Stimulated activated CD8-positive, alpha-beta memory T cell treated with anti-CD3 and anti-CD28 coated beads, Interleukin-15, amount 100 ng/mL, for 48 hours (primary cell): ENCODE measurements at places on chromosomes 1 and 21.

DNA sequence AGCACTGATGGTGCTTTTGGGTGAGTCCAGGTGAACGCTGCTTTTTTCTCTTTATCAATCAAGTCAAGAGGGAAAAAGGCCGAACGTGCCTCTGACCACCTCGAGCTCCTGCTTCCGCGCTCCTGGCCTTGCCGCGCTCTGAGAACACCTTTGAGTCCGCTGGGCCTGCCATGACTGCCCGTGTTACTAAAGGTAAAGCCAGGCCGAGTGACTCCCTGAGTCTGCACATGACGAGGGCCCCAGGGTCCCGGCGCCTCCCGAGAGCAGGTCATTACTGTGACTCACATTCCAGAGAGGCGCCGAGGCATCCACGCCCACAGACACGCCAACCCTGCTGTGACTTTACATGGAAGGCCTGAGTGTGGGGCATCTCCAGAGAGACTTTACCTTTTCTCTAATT lies 11.1 kb downstream of the POFUT2 start:
- DNase-seq, result no peak

DNA sequence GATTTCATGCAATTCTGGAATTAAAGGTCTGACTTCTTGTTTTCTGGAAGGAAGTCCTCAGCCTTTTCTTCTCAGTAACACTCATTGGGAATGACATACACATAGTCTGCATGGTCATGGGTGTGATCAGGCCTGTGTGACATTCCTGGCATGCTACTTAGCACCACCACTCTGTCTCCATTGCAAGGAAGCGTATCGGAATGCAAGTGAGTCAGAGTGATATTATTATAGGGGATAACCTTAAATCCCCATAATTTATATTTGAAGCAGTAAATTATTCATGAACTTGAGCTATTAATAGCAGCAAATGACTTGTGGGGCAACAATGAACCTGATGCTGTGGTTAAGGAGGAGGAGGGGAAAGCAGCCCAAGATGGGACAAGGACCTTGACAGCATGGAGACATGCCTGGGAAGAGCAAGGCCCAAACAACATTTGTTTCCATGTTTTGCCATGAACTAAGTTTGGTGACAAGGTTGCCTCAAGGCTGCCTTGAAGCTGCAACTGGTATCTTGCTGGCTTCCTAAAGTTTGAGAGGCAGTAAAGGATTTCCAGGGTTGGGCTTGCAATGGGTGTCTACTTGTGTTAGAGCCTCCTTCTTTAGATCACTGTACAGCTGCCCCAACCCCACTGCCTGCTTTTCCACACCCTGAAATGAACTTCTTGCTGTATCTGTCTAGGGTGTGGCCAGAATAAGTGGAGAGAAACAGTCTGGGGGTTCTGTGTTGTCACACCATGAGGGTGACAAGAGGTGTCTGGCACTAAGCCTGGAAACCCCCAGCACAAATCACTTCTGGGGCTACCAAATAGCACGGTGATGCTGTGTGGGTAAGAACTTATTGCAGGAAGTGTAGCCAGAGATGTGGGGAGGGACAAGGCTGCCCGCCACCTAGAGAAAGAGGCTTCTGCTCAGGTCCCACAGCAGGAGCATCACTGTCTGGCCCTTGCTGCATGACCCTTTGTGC lies 4.6 kb downstream of the MAB21L3 start:
- no peak for DNase-seq

- DNase-seq, result no peak
These were observed 290.6 kb downstream of the DPYD start for GRCh38 chr1:97630281-97630680.

DNA sequence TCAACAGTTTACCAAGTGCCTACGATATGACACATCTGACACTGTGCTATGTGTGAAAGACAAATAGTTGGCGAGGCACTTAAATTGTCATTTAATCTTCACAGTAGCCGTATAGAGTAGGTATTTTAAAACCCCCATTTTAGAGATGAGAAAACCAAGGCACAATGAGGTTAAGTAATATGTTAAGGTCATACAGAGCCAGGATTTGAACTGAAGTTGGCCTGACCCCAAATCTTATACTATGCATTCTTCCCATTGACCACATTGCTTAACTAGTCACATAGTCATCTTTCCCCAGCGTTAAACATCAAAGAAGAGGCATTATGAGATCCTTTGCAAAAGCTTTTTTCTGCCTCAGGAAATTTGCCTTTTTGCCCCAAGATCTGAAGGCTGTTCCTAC lies 3.9 kb downstream of the INKA2 start:
- DNase-seq, result no peak

DNA sequence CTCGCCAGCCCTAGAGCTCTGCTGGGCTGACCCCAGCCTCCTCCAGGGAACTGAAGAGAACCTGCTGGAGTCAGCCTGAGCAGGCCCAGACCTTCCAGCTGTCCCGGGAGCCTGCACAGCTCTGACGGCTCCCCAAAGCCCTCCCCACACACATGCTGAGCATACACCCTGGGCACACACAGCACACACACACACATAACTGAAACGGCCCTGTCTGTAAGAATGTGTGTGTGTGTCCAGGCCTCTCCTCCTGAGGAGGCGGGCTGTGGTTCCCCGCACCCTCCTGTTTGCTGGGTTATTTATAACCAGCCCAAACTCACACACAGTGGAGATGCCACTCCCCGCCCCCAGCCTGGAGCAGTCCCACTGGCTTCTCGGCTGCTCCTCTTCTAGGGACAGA lies 20.2 kb downstream of the SDC3 start:
- DNase-seq, result no peak

DNA sequence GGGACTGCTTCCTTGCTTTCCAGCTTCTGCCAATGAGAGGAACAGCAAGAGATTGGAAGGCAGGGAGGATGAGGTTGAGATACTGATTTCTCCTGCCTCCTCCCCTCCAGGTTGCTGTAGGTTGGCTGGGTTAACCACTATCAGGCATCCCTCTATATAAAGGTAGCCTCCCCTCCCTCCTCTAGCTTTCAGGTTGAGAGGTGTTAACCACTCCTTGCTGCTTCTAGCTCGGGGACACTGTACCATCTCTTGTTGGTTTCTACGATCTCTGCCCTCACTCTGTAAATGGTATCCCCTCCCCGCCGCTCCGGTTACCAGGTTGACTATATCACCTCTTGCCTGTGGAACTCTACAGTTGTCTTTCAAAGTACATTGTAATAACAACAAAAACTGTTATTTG lies 16.7 kb downstream of the LPAR3 start:
- no peak for DNase-seq

- no peak for DNase-seq
These were observed 26.8 kb upstream of the CLSTN1 start for GRCh38 chr1:9850442-9851162.

DNA sequence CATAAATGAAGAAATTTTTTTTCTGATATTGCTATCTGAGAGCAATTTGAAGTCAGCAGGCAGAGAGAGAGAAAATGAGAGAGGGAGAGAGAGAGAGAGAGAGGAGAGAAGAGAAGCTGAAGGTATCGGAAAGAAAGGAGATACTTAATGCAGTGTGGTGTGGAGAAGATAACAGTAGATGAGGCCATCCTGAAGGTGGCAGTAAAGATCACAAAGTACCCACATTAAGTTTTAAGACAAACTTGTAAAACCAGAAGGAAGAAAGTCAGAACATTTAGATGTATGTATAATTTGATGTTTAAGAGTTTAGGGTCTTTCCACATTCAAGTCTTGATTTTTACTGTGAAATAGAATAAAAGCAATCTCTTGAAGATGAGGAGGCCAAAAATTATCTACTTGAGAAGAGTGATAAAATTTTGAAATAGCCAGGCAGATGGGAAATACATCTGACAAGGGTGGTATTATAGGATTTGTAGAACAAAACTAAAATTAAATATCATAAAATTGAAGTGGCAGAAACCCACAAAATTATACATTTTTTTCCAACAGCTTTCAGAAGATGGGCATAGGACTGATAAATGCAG lies 1753.4 kb downstream of the MRPL39 start:
- no peak for DNase-seq

- no peak for DNase-seq
These were observed 37.5 kb upstream of the WLS start for GRCh38 chr1:68269637-68270430.

DNA sequence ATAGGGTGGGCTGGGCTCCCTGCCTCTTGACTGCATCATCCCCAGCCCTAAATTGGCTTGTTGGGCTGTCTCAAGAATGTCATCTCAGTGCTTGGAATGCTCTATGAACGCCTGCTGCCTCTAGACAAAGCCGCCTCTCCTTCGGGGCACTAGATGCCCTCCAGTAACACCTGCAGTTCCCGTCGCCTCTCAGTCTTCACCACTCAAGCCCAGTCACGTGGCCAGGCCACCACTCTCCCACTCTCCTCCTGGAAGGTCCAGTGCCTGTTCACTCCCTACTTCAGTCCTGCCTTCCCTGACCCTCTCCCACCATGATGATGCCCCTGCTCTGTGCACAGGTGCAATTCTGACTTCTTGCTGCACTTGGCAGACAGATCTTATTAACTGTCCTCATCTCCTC lies 7.0 kb downstream of the TAS1R2 start:
- DNase-seq, result no peak

DNA sequence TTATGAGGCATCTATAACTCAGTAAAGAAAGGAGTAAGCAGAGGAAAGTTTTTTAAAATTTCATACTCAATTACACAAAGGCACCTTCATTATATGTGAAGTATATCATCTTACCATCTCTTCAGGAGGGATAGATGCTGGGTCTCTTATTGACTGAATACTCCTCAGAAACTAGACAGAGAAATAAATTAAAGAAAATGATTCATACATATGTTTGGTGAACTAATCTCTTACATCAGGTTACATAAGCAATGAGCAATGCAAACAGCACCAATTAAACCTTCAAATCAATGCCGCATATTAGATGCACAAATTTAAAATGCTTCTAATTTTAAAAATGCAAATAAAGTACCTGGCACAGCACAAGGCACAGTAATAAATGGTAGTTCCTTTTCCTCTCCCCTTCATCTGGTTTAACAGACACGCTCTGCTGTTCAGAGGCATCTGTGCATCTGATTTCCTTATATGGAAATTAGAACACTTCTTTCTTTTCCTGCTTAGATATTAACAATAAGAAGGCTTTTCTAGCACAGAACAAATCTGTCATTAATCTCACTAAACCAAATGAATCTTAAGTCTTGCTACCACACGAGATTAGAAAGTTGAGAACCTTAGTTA lies 20.0 kb downstream of the SCYL3 start:
- DNase-seq, result no peak

DNA sequence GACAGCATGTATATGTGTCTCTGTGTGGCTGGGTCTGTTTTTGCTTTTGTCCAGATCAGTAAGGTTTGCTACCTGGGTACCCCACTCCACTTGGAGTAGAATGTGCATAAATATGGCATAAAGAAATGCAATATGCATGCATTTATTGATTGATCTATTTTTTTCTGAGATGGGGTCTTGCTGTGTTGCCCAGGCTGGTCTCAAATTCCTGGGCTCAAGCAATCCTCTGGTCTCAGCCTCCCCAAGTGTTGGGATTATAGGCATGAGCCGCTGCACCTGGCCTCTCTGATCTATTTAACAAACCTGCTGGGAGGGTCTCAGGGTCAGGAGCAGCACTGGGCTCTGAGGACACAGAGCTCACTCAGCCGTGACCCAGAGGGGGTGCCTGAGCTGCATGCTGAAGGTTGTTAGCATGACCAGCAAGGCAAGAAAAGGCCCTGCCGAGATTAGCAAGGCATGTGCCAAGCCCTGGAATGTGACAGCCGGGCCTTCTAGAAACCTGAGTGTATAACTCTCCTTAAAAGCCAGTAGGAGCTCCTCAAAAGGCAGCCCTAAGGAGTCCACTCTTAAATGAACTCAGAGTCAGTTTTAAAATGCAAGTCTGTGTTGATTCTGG lies 22.5 kb downstream of the PCSK9 start:
- DNase-seq, result no peak

- no peak for DNase-seq
These were observed 1.7 kb upstream of the LAMB3 start for GRCh38 chr1:209653915-209654351.

DNA sequence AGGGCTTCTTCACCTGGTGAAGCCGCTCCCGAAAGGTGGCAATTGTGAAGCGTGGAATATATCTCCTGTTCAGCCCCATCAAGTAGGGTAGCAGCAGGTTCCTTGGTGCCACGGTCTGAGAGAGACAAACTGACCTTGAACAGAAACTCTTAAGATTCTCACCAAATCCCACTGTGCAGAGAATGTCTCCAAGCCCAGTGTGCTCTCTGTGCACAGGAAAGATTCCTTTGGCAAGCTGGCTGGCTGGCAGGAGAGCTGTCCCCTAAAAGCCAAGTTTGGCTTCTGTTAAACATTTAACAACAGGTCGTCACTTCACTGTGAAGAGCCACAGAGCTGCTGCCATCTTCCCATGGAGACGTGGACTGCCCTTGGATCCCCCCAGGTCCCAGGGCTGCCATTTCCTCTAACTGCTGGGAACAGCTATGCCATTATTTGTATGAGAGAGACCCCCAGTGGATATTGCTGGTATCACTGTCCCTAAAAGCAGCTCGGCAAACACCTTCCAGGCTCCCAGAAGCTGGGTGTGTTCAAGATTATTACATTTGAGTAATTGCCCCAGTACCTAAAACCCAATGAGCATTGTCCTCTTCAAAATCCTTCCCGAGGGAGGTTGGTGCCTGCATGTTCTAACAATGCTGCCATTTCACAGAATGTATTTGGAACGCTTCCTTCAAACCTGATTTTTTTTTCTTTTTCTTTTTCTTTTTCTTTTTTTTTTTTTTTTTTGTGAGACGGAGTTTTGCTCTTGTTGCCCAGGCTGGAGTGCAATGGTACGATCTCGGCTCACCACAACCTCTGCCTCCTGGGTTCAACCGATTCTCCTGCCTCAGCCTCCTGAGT lies 71.8 kb downstream of the CD58 start:
- DNase-seq, result no peak

DNA sequence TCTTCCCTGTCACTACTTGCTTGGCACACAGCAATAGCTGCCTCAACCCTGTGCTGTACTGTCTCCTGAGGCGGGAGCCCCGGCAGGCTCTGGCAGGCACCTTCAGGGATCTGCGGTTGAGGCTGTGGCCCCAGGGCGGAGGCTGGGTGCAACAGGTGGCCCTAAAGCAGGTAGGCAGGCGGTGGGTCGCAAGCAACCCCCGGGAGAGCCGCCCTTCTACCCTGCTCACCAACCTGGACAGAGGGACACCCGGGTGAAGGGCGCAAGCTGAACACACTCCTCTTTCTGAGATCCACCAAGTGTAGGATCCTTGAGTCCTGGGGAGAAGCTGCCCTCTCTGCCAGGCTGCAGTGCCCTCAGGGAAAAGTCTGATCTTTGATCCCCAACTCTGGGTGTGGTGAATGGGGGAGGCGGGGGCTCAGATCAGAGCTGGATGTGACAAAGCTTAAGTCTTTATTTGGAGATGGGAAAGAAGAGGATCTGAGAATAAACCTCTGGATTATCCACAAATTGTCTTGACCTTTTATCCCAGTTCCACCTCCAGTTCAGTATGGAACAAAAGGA lies 1.2 kb downstream of the RXFP4 start:
- DNase-seq, result no peak

GRCh38 chr1:67489643-67490042 lies 59.4 kb upstream of the SERBP1 start:
- no peak for DNase-seq

- DNase-seq, result no peak
These were observed 163.6 kb downstream of the CAMTA1 start for GRCh38 chr1:6948861-6949260.

GRCh38 chr1:89451011-89451410 lies 73.6 kb upstream of the LRRC8B start:
- DNase-seq, result no peak

GRCh38 chr1:4176841-4177240 lies 276.8 kb upstream of the C1orf174 start:
- no peak for DNase-seq

- no peak for DNase-seq
These were observed 28.3 kb upstream of the COL18A1 start for GRCh38 chr21:45376459-45377324.
